Stimulated activated CD8-positive, alpha-beta memory T cell treated with anti-CD3 and anti-CD28 coated beads, Interleukin-7, amount 100 ng/mL, for 48 hours (primary cell): ENCODE measurements at places on chromosomes 5 and 9.

- no peak for DNase-seq
Measured at GRCh38 chr9:128145536-128145935, 3.7 kb upstream of the LCN2 start.

DNA sequence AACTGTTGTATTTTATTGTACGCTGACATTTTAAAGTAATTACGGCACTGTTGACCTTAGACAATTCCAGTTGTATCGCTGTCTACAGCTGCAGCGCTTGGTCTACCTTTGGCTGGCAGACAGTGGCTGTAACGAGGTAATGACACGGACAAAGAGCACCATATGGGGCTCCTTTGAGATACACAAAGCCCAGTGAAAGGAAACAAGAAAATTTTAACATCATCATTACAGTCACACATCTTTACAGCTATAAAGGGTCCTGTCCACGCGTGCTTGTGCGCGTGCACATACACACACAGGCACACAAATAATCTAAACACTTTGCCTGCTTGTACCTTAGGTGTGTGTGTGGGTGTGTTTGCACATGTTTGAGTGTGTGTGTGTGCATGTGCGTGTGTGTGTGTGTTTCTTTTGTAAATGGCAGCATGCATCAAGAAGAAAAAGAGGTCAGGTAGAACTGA, 946.0 kb downstream of the NR2F1-AS1 start:
- no peak for DNase-seq

DNA sequence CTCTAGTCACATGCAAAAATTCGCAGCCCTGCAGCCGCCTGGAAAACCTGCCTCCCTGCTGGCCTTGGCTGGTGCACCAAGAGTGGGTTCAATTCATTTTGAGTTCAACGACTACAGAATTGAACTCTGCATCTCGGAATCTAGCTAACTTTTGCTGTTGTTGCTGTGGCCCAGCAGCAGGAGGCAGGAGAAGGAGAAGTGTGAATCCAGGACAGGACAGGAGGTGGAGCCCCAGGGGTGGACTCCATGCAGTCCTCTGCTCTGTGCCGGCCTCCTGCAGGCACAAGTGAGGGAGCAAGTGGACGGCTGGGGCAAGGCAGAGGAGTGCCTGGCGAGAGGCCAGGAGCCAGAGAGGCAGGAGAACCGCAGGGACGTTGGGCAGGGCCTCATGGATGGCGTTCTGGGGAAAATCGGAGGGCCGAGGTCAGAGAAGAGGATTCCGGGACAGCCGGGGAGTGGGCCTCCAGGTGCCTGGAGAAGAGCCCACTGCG, 214.2 kb downstream of the FANCC start:
- no peak for DNase-seq

DNA sequence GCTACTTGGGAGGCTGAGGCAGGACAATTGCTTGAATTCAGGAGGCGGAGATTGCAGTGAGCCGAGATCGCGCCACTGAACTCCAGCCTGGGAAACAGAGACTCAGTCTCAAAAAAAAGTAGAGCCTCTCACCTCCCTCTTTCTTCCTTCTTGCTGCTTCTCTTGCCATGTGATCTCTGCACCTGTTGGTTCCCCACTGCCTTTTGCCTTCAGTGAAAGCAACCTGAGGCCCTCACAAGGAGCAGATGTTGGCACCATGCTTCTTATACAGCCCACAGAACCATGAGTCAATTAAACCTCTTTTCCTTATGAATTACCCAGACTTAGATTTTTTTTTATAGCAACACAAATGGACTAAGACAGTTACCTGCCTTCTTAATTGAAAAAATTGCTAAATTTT, 45.6 kb upstream of the GLRX start:
- DNase-seq, result no peak

GRCh38 chr5:53257806-53258373, 148.3 kb upstream of the MOCS2 start:
- no peak for DNase-seq

DNA sequence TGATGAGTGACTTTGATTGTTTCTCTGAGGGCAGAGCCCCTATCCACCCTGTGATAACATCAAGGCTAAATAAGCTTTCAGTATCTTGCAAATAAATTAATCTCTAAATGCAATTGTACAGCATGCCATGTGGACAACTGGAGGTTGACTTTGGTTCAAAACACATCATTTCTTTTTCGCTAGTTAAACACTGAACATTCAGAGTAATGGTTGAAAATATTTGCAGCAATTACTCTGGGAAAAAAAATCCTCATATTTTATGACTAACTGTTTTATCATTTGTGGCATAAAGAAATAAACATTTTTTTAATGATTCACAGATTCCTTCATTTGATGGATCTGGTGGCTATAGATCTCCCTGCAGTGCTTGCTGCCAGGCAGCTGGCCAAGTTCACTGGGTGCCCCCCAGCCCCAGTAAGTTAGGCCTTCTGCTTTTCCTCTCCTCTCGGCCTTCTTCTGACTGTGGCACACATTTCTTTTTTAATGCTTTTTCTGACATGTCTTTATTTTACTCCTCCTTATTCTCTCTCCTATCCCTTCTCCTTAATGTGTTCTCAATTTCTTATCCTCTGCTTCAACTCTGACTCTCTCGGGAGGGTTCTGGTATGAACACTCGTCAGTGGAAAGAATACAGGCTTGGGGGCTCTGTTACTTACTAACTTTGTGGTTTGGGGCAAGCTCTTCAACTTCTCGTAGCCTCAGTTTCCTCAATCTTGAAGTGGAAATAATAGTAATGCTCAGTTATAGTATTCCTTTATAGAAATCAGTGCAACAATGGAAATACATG, 69.6 kb downstream of the ADAMTSL1 start:
- DNase-seq, result no peak

DNA sequence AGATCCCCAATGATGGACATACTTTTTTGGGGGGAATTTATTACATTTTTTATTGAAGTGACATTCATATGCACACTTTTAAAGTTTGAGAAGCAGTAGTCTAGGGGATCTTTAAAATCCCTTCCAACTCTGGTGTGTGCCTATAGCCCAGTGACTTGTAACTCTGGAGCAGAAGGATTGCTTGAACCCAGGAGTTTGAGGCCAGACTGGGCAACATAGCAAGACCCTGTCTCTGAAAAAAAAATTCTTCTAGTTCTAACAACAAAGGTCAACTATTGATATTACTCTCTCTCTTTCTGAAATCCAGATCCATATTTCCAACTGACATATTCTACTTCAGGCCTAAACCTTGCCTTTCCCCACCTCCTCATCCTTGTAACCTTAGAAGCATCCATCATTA, 148.2 kb upstream of the SPRY4 start:
- DNase-seq, result no peak

- DNase-seq, result no peak
Measured at GRCh38 chr5:124260921-124261515, 485.4 kb downstream of the ZNF608 start.

- DNase-seq, result no peak
Measured at GRCh38 chr9:16039218-16039987, 486.6 kb downstream of the CCDC171 start.

DNA sequence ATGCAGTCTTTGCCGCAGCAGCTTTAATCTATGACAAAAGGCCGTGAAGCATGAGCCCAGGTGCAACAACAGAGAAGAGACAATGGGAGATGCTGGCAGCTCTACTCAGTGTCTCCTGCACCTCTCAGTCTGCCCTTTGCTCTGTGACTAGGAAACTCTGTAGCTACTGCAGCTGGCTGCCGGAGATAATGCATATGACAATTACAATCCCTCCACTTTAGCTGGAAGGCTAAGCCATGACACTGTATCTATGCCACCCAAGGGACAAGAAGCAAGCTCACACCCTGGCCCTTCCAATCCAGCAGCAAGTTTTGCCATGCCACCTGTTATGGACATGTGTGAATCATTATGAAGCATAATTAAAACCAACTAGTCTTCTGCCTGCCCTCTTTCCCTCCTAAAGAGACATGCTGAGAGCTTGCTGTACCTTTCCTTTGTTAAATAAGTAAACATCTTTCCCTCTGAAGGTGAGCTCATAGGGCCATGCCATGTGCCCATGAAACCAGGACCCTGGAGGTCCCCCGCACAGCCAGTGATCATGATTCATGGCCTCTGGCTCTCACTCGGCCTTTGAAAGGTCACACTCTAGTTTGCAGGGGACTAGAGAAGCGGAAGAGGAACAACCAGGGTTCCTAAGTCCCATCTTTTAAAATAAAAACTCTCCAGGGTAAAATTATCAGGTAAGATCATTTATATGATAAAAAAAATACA, 219.4 kb downstream of the SPOCK1 start:
- no peak for DNase-seq

- DNase-seq, result no peak
Measured at GRCh38 chr9:17578577-17578910, 322 bp upstream of the SH3GL2 start.

DNA sequence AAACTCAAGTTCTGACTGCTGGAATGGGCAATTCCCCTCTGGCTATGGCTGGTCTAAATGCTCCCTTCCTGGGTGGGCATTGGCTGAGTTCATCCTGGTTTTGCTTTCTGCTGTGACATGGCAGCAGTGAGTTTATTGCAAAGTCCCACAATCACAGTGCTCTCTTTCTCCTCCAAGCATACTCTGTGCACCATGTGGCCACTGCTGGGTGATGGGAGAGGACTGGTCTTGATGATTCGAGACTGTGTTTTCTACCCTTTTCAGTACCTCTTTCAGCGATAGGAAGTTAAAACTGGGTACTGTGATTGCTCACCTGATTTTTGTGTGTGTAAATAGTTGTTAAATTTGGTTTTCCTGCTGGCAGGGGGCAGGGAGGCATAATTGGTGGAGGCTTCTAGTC, 49.7 kb downstream of the FER start:
- DNase-seq, result no peak

GRCh38 chr9:87447547-87448432, 49.9 kb upstream of the DAPK1 start:
- DNase-seq, result no peak

GRCh38 chr5:5588386-5588785, 165.9 kb downstream of the ICE1 start:
- DNase-seq, result no peak

- DNase-seq, result no peak
Measured at GRCh38 chr5:58378613-58379390, 81.1 kb downstream of the PLK2 start.

- DNase-seq, result no peak
Measured at GRCh38 chr9:128099932-128100491, 27.5 kb downstream of the PTGES2 start.

DNA sequence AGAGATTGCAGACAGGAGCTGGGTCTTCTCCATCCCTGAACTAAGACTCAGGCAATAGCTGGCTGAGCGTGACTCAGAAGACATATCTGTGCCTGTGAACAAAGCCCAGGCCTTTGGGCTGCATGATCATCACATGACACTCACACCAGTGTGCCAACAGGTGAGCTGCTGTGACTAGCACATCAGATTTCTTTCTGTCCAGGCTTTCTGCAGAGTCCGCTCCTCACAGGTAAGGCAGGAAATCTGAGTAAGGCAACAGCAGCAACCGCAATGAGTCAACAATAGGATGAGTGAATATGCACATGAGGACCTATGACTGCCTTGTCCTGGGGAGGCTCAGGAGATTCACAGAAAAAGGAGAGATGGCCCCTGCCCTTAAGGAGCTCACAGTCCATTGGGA, 293.6 kb downstream of the ACTL7B start:
- DNase-seq, result no peak

DNA sequence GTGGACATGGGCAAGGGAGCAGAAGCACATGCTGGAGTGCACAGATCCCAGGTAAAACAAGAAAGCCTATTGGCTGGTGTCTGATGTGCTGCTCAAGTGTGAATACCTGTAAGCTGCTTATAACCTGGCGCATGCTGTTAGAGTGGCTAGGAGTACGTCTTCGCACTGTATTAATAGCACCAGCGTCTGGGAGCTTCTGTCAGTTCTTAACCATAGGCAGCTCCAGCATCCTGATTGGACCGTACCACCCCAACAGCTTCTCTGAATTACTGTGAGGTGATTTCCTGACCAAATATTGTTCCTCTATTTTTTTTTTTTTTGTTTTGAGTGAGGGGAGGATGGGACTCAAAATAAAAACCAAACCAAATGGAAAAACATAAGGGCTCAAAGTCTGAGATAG, 987.6 kb downstream of the PTPRD start:
- DNase-seq, result no peak

GRCh38 chr5:40653221-40654022, 26.3 kb upstream of the PTGER4 start:
- no peak for DNase-seq

GRCh38 chr9:121206516-121207370, 5.1 kb upstream of the RAB14 start:
- DNase-seq, result no peak

- no peak for DNase-seq
Measured at GRCh38 chr5:32839106-32839505, 128.0 kb downstream of the NPR3 start.

GRCh38 chr5:141605523-141606277, 13.1 kb downstream of the DIAPH1 start:
- DNase-seq, result no peak

- DNase-seq, result no peak
Measured at GRCh38 chr9:36815566-36816348, 218.3 kb downstream of the PAX5 start.

- DNase-seq, result no peak
Measured at GRCh38 chr9:16211946-16212345, 658.5 kb downstream of the BNC2 start.
